Gastroesophageal sphincter (tissue), 4 donors: ENCODE measurements at places on chromosomes 12 and 14. TPM values are rescaled to one million over a fixed set of nuclear protein-coding genes. Genes with fewer than 3 reads are reported as not detected.

DNA sequence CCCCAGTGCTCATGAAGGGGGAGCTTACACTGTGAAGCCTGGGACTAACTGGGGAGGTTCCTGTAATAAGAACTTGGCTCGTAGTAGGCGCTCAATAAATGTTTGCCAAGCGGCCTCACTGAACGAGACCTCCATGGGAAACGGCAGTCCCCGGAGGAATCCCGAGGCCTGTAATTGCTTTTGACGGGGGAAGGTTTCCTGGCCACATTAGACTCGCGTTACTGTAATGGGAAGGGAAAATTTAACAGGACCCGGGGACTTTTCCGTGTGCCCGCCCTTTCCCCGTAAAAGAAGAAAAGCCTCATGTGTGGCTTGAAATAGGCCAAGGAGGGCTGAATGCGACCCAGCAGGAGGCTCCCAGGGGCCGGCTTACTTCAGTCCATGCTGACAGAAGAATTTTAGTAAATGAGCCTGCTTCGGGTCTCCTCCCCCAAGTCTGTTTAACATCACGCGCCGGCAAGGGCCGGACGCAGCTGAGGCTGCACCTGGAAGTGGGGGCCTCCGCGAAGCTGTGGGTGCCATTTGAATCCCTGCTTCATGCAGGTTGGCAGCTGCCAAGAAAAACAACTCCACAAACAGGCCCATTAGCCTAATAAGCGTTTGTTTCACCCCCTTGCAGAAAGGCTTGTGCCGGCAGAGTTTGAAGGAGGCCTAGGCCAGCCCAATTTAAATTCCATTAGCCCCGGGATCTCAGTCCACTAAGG is 39.8 kb upstream of the PWP1 start:
- no peak for ATAC-seq

GRCh38 chr14:98458702-98459101 is 813.3 kb downstream of the BCL11B start:
- no peak for ATAC-seq

- no peak for ATAC-seq
Measured at GRCh38 chr12:29198901-29199300, 49.8 kb downstream of the FAR2 start.

DNA sequence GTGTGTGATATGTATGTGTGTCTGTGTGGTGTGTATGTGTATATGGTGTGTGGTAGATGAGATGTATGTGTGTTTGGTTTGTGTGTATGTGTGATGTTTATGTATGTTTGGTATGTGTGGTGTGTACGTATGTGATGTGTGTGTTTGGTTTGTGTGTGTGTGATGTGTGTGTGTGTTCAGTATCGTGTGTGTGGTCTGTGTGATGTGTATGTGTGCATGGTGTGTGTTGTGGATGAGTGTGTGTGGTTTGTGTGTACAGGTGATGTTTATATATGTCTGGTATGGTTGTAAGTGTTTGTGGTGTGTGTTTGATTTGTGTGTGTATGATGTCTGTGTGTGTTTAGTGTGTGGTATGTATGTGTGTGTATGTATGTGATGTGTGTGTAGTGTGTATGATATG is 199.4 kb downstream of the SUDS3 start:
- ATAC-seq = no peak

GRCh38 chr14:37232907-37233481 is 35.3 kb downstream of the MIPOL1 start:
- ATAC-seq = no peak

Gene INF2
- 72.5 TPM for total RNA-seq
